Sciatic nerve (tissue), 2 donors: ENCODE measurements at places on chromosomes 16 and 17. TPM values are rescaled to one million over a fixed set of nuclear protein-coding genes. Genes with fewer than 3 reads are reported as not detected.

- peak; percentile 69 for DNase-seq
These were observed 5.3 kb upstream of the CAVIN1 start for GRCh38 chr17:42428141-42428944.

- no peak for DNase-seq
These were observed 51.9 kb upstream of the ADORA2B start for GRCh38 chr17:15892731-15893657.

DNA sequence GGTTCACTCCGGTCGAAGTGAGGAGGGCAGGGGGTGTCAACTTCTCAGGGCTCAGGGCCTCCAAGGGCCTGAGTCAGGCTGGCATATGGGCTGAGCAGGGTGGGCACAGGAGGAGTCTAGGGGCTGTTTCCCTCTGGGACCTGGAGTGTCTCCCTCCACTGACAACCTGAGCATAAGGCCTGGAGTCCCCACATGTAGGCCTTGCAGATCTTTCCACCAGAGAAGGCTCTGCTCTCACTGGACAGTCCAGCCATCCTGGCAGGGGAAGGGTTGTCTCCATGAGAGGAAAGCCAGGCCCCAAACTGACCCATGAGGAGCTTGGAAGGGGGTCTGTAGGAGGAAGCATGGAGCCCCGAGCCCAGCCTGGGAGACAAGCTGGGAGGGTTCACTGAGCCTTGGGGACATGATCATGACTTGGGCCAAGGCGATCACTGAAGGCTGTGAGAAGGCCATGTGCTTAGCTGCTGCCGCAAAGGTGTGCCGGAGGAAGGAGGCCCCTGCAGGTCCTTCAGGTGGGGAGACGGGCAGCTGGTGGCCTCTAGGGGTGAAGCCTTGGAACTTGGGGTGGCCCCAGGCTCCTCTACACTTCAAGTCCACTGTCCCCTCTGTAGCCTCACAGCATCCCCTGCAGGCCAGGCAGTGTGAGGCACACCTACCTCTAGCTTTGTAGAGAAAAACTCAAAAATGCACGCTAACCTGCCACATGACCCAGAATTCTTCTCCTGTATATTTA is 9.9 kb downstream of the CMTM2 start:
- no peak for DNase-seq

GRCh38 chr16:13936596-13937081 is 16.7 kb downstream of the ERCC4 start:
- DNase-seq, result no peak

- DNase-seq, result no peak
These were observed 93.2 kb downstream of the GNAO1 start for GRCh38 chr16:56284521-56284920.

DNA sequence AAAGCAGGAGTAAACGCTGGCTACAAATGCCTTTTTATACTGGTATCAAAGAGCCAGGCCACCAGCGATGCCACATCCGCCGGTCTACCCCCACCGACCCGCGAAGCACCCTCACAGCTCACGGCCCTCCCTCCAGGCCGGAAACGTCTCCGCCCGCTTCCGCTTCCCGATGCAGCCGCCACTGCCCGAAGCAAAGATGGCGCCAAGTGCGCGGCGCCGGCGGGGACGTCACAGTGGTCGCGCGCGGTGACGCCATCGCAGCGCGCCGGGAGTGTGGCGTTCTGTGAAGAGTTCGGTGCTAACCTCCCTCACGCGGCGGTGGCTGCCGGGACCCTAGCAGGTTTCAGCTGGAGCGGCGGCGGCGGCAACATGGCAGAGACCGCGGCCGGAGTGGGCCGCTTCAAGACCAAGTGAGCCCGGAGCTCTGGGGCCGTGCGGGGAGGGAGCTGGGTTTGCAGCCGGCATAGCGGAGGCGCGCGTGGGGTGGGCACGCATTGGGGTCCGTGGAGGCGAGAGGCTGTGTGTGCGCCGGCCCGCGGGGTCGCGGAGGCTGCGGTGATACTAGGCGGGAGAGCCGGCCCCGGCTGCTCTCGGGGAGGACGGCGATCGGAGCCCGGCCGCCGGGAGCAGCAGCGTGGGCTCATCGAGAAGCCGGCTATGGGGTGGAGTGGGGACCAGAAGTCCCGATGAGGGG is at the start of gene TBL3:
Gene TBL3 (plus strand): TSS at position 258 of the 694 bp plus-strand sequence. CDS start 112 bp downstream, at position 370.
- peak; percentile 95 for DNase-seq

DNA sequence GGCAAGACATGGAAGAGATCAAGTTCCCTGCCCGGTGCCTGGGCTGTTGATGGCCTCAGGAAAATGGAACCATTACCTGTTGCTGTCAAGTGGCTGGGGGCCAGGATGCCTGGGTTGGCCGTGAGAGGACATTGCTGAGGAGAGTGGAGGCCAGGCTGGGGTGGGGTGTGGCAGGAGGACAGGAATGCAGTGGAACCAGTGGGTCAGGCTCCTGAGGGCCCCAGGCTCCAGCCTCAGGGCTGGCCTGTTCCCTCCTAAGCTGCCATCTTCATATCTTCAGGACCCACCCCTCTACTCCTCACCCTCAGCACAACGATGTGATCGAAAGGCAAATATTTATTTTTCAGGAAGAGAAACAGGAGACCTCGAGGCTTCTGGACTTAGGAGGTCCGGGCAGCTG is 8.5 kb upstream of the YPEL3 start:
- DNase-seq, result no peak

- DNase-seq, result no peak
These were observed 4.9 kb downstream of the DPEP1 start for GRCh38 chr16:89618109-89618998.

GRCh38 chr17:56119936-56120335 is 33.3 kb upstream of the ANKFN1 start:
- DNase-seq, result no peak

- DNase-seq, result peak; percentile 48
These were observed 66.4 kb downstream of the METRNL start for GRCh38 chr17:83145831-83146230.

- DNase-seq, result no peak
These were observed 11.5 kb downstream of the SMCR8 start for GRCh38 chr17:18326572-18326971.

DNA sequence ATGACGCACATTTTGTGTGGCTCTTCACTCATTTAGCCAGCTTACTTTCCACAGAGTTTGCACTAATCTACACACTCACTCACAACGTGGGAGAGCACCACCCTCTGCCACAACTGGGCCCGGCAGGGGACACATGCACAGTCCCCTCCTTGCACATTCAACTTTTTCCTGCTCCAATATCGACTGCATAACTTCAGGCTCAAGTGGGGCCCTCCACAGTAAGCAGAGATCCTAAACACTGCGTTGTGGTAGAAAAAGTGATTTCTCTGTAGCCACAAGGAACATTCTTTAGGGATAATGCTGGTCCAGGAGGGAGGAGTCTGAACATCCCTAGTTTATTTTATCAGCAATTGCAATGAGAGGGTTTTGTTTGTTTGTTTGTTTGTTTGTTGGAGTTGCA is 40.0 kb downstream of the MRPS23 start:
- no peak for DNase-seq

GRCh38 chr16:88681709-88682451 is 4.4 kb downstream of the SNAI3 start:
- no peak for DNase-seq

DNA sequence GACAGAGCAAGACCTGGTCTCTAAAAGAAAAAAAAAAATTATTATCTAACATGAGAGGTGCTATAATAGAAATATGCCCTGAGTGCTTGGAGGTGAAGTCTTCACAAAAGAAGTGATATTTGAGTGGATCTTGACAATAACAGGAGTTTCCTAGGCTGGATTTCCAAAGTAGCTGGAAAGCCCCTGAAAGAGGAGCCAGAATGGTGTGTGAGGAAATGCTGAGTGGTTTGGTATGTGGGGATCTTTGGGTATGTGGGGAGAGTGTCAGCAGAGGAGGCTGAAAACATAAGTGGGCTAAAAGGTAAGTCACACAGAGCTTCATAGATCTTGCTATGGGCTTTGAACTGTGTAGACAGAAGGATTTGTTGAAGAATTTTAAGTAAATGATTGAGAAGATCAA is 100.1 kb downstream of the YPEL2 start:
- DNase-seq, result no peak

- no peak for DNase-seq
These were observed 95.2 kb upstream of the SMIM36 start for GRCh38 chr17:55606488-55606815.

- no peak for DNase-seq
These were observed 1.5 kb downstream of the PIEZO1 start for GRCh38 chr16:88783391-88784073.

- no peak for DNase-seq
These were observed 91.0 kb upstream of the CBX4 start for GRCh38 chr17:79930062-79930876.

The SEPTIN12 gene
- total RNA-seq, result not detected

The PYY gene
- total RNA-seq, result not detected

The TCAP gene
- total RNA-seq, result 2.0 TPM

The DOC2A gene
- 0.67 TPM for total RNA-seq

The NFATC3 gene
- 66.4 TPM for total RNA-seq

The C16orf54 gene
- total RNA-seq, result 2.2 TPM
